Glutamatergic neuron (in vitro differentiated cells): ENCODE measurements at places on chromosomes 4 and X.

GRCh38 chrX:131301155-131301554, 12.0 kb upstream of the IGSF1 start:
- DNase-seq = no peak

GRCh38 chrX:36961590-36961989, 46.6 kb upstream of the FAM47C start:
- peak; percentile 26 for DNase-seq

DNA sequence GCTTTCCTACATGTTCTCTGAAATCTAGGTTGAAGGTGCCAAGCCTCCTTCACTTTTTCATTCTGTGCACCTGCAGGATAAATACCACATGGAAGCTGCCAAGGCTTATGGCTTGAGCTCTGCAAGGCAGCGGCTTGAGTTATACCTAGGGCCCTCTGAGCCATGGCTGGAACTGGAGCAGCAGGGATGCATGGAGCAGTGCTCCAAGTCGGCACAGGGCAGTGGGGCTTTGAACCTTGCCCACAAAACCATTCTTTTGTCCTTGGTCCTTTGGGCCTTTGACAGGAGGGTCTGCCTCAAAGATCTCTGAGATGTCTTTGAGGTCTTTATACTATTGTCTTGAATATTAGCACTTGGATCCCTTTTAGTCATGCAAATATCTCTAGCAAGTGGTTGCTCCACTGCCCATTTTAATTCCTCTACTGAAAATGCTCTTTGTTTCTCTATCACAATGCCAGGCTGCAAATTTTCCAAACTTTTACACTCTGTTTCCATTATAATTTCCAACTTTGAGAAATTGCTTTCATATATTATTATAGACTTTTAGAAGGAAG, 536.2 kb upstream of the KLHL4 start:
- DNase-seq = no peak

- DNase-seq = no peak
Observed at GRCh38 chr4:24380957-24381665, 203.2 kb downstream of the DHX15 start.

DNA sequence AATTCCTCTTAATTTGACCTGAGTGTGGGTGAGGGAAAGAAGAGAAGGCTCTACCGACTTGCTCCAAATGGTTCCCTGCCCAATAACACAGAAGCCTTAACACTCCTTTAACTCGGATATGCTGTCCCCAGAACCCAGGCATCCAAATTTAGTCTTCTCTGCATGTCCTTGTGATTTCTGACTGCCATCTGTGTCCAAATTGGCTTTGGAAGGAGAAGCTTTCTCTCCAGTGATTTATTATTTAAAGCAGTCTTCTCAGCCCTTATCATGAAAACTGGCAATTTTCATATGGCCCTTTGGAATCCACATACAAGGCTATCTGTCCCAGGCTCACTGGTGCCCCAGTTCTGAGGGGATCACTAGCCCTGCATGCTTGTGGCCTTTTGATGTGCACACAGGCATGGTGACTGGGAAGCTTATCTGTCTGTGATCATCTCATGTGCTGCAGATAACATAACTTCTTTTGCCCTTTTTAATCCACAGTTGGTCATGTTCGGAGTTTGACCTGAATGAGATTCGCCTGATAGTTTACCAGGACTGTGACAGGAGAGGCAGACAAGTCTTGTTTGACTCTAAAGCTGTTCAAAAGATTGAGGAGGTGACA, 56.7 kb downstream of the FNIP2 start:
- no peak for DNase-seq

DNA sequence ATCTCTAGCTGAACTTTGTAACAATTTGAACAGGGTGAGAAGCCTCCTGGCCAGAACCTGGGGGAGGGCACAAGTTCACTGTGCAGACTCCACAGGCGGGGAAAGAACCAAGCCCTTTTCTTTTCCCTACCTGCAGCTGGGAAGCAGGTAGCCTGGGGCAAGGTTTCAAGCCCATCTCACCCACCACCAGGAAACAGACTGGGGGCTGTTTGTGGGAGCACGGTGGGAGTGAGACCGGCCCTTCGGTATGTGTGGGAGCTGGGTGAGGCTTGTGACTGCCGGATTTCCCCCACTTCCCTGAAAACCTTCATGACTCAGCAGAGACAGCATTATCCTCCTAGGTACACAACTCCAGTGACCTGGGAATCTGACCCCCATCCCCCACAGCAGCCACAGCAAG, 211.7 kb downstream of the ZNF674 start:
- no peak for DNase-seq

- DNase-seq = no peak
Observed at GRCh38 chrX:9980401-9980800, 13.2 kb downstream of the CLDN34 start.

GRCh38 chr4:164304101-164304639, 449.8 kb upstream of the SMIM31 start:
- DNase-seq = no peak

- no peak for DNase-seq
Observed at GRCh38 chrX:120305531-120306141, 5.6 kb downstream of the TMEM255A start.

DNA sequence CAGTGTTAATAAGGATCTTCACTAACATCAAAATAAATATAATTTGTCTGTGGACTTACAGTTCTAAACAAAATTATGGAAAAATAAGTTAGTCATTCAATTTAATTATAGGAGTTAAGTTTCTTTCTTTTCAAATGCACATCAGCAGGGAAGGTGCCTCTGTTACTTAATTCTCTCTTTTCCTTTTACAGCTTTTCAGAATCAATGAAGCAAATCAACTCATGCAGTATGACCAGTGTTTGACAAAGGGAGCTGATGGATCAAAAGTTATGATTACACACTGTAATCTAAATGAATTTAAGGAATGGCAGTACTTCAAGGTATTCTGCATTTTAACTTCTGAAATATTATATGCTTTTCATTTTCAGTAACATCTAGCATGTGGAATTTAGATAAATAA, 15.9 kb downstream of the HMGB2 start:
- DNase-seq = no peak

- DNase-seq = no peak
Observed at GRCh38 chr4:48543796-48544195, 53.7 kb downstream of the ZAR1 start.

DNA sequence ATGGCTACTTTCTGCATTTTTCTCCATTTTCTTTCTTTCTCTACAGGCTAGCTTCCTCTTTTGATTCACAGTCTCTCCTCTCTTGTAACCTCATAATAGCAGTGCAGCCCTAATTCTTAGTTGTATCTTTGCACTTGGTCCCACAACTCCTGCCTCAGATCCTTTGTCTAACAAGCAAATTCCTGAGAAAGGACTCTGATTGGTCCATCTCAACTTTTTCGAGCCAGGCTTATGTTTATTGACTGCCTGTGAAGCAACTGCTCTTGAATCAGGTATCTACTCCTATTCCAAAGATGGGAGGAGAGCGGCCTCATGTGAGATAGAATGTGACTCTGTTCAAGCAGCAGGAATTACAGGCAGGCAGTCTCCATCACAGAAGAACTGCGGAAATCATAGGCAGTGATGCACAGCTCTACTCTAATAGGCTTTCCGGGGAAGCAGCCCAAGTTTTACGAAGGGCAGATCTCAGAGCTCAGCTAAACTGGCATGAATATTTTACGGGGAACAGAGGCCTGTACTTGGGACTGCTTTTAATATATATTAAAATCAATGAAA, 123.5 kb downstream of the GABRB1 start:
- no peak for DNase-seq

DNA sequence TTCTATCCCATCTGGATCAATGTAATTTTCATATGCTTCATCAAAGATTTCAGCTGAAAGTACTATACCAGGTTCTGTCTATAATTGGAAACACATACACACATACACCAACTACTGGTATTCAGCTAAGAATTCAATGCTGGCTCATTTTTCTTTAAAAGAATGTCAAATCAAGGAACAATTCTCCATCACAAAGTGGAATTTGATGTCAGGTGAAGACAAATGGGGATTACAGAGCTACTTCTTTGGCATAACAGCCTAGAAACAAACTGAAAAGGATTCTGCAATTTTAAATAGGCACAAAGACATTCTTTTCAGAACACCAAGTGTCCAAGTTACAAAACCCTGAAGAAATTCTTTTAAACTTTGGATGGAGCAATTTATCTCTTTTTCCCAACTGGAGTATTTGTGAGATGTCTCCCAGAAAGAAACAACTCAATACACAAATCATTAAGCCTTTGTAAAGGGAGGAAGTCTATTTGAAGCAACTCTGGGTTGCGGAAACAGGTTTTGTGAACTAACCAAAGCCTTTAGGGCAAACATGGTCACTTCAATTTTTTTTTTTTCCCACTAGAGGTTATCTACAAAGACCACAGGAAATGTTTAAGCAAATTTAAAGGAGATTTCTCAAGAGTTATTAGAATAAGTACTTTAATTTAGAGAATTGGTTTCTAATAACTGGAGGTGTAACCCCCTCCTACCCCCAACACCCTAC, 1.9 kb upstream of the FAM9C start:
- DNase-seq = no peak

DNA sequence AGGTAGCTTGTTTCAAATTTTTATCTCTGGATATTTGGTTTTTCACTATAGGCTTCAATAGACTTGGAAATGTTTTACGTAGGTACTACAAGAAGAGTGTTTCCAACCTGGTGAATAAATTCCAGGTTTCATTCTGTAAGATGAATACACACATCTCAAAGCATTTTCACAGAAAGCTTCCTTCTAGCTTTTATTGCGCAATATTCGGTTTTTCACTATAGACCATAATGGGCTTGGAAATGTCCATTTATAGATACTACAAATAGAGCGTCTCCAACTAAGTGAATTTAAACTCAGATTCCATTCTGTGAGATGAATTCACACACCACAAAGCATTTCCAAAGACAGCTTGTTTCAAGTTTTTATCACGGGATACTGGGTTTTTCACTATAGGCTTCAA, 857.7 kb upstream of the HS3ST1 start:
- DNase-seq = no peak

GRCh38 chr4:138598226-138598625, 356.1 kb upstream of the SLC7A11 start:
- DNase-seq = no peak

DNA sequence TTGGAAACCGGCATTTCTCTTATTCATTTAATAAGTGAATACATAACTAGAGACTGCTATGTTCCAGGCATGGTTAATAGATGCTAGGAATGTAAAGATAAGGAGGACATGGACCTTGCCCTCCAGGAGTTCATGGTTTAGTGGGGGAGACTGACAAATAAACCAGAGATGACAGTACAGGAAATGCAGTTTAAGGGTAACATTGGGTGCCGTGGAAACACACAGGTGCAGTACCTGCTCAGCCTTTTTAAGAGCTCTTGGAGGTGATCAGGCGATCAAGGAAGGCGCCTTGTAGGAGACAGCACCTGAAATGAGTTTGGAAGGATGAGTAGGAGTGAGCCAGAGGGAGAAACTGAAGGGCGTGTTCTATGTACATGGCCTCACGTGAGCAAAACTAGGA, 145.8 kb downstream of the AASDH start:
- no peak for DNase-seq

DNA sequence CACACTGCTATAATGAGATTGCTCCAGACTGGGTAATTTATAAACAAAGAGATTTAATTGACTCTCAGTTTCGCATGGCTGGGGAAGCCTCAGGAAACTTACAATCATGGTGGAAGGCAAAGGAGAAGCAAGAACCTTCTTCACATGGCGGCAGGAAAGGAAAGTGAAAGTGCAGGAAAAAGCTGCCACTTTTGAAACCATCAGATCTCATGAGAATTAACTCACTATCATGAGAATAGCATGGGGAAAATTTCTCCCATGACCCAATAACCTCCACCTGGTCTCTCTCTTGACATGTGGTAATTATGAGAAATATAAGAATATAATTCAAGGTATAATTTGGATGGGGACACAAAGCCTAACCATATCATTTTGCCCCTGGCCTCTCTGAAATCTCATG, 884.2 kb downstream of the GLUD2 start:
- no peak for DNase-seq

GRCh38 chr4:185825737-185826136, 13.7 kb upstream of the SORBS2 start:
- DNase-seq = no peak

- DNase-seq = no peak
Observed at GRCh38 chr4:142697928-142698327, 148.2 kb downstream of the INPP4B start.

GRCh38 chr4:99300934-99301333, 10.1 kb upstream of the ADH1A start:
- DNase-seq = no peak

DNA sequence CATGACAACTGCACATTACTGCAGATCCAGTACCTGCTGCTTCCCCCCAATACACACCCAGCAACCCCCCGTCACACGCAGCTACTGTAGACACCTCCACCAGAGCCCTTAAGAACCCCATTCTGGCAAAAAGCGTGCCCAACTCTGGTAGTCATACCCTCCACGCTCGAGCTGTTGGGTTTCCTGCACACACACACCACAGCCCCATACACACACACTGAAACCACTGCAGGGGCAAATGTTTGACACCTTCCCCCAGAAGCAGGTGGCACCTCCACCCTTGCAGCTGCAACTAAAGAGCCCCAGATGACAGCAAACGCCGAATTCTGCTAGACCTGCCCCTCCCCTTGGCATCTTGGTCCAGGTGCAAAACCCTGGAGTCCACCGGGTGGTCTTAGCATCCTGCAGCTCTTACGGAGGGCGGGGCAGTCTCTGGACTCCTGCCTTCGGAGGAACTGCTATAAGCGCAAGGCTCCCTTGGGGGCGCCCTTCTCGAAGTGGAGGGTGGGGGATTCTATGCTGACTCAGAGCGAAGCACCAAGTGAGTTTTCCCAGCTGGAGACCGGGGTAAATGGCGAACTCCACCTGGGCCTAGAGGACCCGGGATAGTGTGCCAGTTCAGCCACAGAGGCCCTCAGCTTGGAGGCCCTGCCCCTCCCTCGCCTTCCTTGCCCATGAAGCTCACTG, 1.5 kb downstream of the FRMPD3 start:
- DNase-seq = peak; percentile 78

DNA sequence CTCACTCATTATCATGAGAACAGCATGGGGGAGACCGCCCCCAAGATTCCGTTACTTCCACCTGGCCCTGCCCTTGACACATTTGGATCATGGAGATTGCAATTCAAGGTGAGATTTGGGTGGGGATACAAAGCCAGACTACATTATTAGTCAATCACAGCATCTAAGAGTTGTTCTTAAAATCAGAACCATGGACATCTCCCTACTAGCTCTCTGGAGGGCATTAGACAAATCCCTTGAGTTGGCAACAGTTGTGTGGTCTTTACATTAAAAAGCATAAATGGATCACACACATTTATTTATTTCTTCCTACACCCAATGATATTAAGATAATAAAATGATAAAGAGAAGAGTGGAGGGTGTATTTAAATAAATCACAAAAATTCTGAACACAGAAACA, 262.8 kb upstream of the VCX start:
- no peak for DNase-seq

GRCh38 chrX:18661273-18661672, 10.6 kb downstream of the RS1 start:
- no peak for DNase-seq

DNA sequence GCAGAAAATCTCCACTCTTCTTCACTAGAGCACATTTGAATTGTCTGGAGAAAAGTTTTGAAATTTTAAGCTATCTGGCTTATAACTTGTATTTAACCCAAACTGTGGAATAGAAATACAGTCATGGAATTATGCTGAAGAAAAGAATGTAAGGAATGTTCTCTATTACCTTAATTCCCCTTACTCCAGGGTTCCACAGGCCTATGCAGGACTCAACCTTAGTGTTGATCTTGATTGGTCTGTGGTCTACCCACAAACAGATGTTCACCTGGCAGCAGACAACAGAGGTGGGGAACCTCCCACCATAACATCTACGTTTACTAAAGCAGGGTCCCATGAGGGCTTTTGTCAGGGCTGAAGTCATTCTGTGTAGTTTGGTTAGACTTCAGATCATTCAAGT, 189.3 kb upstream of the GPRIN3 start:
- no peak for DNase-seq

- DNase-seq = no peak
Observed at GRCh38 chr4:113531572-113531971, 230.0 kb downstream of the CAMK2D start.
